Stimulated activated CD4-positive, alpha-beta T cell treated with anti-CD3 and anti-CD28 coated beads, Interleukin-2, amount 100 ng/mL, for 4 hours (primary cell): ENCODE measurements at places on chromosomes 4 and X.

DNA sequence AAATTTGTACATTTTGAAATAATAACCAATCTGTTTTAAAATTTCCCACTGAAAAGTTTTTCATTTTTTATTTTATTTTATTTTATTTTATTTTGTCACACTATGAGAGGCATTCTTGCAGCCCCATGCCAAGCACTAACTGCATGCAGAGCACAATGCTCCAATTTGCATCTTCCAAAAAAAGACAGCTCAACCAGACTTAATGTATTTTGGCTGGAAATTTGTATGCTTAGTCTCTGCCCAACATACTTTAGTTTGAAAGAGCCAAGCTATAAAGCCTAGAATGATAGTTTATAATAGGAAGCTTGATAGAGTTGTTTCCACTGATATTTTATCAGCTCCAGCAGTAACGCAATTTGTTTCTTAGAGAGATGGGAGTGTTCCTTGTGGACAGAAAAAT lies 235.5 kb downstream of the GALNTL6 start:
- no peak for DNase-seq

GRCh38 chrX:140815868-140816267 lies 106.3 kb downstream of the LINC00632 start:
- DNase-seq, result no peak

GRCh38 chrX:140163371-140164159 lies 198.2 kb upstream of the CXorf66 start:
- DNase-seq, result no peak

GRCh38 chrX:123833387-123833786 lies 26.5 kb upstream of the XIAP start:
- peak; percentile 49 for DNase-seq

DNA sequence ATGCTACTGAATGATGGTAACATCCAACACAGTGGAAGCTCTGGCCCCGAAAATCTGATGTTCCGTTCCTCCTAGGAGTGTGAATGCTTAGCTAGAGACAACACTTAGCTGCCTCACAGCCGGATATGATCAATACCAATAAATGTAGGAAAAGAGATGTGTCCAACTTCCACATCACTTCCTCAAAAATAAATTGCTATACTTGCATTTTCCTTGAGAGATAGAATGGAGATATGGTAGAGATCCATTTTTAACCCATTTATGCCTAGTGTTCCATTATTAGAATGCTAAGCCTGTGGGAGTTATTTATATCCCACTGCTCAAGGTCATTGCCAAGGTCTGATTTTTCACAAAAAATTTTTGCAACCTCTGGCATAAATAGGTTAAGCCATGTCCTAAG lies 5.5 kb upstream of the SLC9B1 start:
- no peak for DNase-seq

DNA sequence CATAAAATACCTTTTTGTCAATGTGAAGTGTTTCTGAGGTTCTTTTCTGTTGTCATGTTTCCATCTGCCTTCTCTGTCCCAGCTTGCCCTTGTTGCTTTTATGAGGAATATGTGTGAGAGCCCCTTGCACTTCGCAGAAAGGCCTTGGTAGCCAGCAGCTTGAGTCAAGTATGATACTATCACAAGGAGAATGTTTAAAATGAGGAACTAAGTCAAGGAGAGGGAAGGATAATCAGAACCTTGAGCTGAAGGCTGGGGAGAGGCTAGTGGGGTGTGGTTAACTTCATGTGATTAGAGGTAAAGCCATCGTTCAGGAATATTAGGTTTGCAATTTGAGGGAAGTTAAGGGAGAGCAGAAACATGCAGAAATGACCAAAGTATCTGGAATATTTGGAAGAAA lies 12.7 kb downstream of the PGK1 start:
- no peak for DNase-seq

DNA sequence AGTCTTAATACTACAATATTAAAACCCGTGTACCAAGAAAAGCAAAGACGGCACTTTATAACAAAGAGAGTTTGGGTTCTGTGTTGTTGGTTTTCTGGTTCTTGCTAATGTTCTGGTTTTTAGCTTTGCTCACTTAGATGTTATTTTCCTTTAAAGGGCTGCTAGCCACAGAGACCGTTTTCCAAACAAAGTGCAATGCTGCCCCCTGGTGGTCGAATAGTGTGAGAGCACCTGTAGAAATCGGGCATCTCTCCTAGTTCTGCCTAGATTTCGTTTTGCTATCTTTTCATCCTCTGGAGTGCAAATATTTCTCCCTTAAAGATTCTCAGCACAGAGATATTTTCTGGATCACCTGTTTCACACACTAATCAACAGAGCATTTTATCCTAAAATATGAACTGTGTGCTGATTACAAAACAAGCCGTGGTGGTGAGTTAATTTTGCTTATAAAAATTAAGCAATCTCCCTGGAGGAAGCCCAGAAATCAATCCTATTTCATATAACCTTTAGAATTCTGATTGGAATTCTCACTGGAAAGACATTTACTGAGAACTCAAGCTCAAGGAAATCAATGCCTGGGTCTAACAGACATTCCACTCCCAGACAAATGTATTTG lies 334.5 kb upstream of the NOCT start:
- DNase-seq, result peak; percentile 43

DNA sequence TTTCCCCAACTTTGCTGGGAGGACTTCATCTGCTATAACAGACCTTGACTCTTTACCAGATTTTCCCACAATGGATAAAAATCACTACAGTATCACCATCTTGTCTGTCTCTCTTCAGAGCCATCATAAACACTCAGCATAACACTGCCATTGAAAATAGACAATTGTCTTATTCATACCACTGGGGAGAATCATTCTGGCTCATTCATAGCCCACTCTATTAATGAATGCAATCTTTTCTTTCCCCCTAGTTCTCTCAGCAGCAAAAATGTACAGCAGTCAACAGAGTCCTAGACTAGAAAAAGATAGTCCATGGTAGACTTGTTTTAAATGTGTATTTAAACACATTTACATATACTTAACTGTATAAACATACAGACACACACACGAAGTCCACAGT lies 19.2 kb downstream of the SLC9A7 start:
- no peak for DNase-seq

DNA sequence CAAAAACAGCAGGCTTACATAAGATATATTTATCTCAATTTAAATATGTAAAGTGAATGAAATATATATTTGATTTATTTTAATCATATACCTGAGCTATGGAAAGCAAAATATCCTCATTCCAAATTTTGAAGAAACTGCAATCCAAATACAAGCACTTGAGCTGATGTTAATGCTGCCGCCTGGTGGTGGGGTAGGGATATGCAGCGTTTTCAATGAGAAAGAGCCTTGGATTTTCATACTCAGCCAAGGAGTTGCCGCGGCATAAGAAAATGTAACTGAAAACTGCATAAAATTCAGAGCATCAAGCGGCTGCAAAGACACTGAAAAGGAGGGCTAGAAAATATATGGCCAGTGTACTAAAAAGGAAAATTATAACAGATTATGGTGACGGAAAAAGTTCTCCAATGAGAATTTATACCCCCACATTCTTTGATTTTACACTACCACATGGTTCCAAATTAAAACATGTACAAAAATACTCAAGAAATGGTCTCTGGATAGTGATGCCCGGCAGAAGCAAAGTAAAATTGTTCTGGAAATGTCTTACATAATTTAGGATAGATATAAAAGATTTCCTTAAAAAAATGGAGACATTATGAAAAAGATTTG lies 660.3 kb upstream of the PITX2 start:
- DNase-seq, result no peak

- DNase-seq, result no peak
These were observed 3.1 kb upstream of the TDO2 start for GRCh38 chr4:155900381-155900780.
